Stimulated activated naive B cell treated with anti-CD40 and anti-IgM and Interleukin-4, amounts not matched to agents 10 μg/mL and 1 μg/mL and 100 μg/mL, for 72 hours (primary cell): ENCODE measurements at places on chromosomes 16 and 17.

DNA sequence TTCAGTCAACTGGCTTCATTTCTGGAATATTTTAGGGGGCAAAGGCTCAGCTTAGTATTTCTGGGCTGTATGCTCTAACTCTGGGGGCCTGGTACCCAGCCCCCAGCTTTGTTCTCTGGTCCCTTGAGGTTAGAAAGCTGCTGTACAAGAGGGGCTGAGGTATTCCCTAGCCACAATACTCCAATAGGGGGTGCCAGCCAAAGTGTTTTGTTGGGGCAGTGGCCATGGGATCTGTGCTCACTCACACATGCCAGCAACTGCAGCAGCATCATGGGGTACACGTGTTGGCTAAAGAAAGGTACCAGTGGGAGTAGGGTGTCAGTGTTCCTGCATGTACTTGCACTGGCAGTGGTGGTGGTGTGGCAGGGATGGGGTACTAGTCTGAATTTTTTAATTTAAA lies 257.3 kb downstream of the CA10 start:
- no peak for DNase-seq

DNA sequence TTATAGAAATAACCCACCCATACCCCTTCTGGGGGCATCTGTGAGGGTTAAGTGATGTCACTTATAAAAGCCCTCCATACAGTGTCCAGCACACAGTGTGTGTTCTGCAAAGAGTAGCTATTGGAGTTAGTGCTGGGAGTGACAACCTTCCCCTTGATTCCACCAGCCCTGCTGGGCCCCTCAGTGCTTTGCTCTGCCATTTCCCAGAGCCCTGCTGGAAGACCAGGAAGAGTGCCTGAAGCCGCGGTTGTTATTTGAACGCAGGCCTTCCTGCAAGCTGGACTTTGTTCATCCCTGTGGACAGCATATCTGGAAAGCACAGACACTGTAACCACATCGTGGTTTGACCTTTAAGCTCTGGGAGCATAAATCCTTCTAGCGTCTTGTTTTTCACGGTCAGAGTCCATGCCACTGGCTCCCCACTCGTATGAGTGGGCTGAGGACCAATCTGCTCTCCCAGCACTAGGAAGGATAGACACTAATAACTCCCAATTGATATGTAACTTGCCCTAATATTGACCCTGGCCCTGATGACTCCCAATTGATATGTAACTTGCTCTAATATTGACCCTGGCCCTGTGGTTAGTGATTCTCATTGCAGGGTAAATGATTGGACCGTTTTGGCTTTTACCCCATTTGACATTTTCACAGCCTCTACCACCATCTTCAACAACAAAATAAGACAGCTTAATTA lies 297.1 kb upstream of the MAF start:
- no peak for DNase-seq

GRCh38 chr17:35052780-35053179 lies 10.7 kb downstream of the RFFL start:
- DNase-seq = no peak

DNA sequence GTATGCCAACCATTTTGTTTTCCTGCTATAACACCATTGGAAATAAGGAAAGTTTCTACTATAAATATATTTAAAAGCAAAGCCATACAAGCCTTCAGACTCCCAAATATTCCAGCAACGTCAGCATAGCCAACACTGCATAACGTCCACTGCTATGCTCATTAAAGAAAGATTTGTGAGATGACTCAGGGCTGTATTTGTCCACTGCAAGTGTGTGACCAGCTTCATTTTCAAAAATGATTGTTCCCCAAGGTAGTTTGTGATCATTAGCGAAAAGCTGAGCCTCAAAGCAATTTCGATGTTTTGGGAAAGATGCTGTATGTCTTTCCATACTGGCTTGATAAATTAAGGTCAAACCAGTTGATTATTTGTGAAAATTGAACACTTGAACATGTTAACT lies 14.9 kb upstream of the CCDC182 start:
- no peak for DNase-seq

- DNase-seq = no peak
These were observed 4.4 kb upstream of the ARMC7 start for GRCh38 chr17:75105126-75106080.

DNA sequence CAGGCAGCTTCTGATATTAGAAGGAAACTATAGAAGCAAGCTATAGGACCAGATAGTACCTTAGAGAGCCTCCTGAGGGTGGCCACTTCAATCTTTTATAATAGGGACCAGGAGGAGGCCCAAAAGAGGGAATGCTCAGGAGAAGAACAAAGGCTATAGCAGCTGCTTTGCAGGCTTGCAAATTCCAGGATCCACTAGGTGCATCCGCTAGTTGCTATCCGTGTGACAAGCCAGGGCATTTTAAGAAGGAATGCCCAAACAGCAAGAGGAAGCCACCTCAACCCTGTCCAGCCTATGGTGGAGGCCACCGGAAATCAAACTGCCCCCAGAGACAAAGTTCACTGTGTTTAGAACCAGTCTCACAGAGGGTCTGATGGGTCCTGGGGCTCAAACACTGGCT lies 192.6 kb upstream of the KIF2B start:
- no peak for DNase-seq

GRCh38 chr17:2262135-2262587 lies 41.4 kb downstream of the SMG6 start:
- no peak for DNase-seq

DNA sequence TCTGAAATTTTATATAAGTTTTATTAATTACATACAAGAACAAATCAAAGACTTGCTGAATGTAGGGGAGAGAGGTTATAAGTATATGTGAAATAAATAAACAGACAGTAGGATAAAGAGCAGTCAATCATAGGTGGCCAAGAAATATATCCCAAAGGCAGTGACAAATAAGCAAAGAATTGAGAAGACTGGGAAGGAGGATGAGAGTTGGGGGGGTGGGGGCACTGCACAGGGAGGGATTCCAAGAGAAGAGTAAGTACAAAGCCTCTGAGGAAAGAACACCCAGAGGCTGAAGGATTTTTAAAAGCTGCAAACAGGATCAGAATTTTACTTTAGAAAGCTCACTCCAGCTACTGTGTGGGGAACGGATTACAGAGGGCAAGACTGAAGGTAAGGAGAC lies 2.8 kb downstream of the PELP1 start:
- DNase-seq = no peak

DNA sequence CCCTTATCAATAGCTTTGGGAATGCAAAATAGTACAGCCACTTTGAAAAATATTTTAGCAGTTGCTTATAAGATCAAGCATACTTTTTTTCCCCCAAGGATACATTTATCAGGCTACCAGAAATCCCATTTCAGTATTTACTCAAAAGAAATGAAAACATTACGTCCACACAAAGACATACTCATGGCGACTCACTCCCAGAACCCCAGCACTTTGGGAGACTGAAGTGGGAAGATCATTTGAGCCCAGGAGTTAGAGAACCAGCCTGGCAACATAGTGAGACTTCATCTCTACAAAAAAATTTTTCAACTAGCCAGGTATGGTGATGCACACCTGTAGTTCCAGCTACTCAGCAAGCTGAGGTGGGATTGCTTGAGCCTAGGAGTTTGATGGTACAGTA lies 5.9 kb downstream of the SKA2 start:
- no peak for DNase-seq

DNA sequence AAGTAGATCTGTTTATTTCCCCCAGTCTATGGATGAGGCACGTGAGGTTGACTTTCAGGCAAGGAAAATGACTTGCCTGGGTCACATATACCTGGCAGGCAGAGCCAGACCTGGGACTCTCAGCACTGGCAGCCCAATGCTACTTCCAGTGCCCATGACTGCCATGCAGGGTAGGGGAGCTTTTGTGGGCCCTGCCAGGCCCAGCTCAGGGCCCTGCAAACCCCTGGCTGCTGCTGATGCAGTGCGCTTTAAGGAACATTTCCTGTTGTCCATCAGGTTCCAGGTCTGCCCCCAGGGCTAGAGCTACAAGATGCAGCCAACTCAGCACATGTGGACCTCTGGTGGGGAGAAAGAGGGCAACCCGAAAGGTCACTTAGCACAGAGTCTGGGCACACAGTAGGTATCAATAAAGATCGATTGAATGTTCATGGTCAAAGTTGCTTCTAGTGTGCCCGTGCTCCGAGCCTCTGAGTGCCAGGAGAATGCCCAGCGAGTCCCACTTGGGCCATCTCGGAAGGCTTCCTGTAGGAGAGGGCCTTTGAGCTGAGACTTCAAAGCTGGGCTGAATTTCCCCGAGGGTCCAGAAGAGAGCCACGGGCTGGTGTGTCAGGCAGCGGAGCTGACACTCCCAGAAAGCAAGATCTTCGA lies 513 bp upstream of the TBX21 start:
- DNase-seq = no peak

DNA sequence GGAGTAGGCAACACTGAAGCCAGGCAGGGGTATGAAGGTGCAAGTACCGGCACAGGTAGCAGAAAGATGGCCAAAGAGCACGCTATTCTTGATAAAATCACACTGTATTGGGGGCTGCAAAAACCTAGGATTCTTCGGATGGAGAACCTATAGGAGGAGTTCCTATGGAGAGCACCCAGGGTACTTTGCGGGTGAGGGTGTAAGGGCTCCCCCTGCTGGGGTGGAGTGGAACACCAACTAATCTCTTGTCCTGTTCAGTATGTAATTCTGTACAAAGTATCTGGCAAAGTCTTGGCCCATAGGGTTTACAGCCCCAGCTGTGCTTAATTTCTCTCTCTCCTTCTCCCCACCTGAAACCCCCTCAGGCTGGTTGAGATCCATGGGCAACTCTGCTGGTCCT lies 393.1 kb upstream of the ASIC2 start:
- no peak for DNase-seq

GRCh38 chr16:63712725-63713124 lies 1409.1 kb downstream of the CDH11 start:
- DNase-seq = no peak

DNA sequence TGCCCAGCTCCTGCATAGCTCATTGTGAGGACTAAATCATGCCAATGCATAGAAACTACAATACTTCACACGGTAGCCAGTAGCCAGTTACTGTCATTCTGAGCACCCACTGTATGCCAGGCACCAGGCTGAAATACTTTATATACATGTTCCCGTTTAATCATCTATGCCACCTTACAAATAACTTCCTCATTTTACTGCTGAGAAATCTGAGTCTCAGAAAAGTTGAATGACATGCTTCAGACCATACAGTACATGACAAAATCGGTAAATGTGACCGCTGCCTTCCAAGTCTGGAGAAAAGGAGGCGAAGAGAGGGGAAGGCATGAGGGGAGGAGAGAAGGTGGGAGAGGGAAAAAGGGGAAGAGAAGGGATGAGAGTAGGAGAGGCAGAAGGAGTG lies 9.2 kb upstream of the TLCD3B start:
- no peak for DNase-seq

- DNase-seq = no peak
These were observed 41.3 kb downstream of the UBN1 start for GRCh38 chr16:4888428-4889135.

- DNase-seq = no peak
These were observed 23.7 kb upstream of the RPTOR start for GRCh38 chr17:80520810-80521455.

DNA sequence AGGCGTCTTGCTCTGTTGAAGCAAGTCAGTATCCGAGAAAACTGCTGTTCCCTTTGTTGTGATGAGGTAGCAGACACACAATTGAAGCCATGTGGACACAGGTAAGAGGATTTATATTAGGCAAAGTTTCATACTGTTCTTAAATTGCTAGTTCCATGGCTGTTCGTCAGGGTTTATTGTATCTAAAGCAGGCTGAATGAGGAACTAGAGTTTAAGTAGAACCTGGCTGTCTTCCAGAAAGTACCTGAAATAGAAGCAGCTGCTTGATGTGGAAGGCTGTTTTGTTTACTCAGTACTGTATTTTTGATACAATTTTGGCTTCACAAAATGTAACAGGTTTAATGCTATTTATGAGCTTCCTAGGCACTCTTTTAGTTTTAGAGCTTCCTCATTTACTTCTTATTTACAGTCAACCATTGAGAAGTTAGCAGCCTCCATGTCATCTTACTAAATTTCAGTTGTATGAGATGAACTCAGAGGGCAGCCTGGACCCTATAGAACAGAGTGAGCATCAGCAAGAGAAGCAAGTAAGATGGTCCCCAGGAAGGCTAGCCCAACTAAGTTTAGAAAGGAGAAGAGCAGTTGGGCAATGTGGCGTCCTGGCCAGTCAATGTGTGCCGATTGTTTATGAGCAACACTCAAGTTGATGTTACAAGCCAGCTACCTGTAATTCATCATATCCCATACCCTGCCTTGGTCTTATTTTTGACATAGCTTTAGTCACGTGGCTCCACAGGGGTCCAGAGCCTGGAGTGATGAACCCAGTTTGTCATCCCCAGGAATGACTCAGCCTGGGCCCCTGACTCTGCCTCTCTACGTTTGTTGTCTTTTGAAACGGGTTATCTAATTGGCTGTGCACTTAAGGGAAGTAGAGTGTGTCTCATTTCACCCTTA lies 9.7 kb upstream of the ARL2BP start:
- no peak for DNase-seq

DNA sequence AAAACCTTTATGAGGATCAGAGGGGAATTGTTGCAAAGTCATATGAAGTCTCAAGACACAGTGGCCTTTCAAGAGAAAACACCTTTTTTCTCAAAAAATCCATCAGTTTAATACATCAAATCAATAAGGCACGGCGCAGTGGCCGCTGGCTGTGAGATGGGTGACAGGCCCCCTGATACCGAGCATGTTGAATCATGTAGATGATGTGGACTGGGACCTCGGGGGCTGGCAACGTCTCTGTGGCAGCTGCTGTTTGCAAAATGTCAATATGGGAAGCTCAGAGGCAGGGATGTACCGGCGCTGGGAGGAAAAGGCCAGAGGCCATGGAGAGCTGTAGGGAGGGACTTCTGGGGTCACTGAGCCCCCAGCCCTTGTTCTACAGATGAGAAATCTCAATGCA lies 169.1 kb downstream of the GSG1L start:
- no peak for DNase-seq

DNA sequence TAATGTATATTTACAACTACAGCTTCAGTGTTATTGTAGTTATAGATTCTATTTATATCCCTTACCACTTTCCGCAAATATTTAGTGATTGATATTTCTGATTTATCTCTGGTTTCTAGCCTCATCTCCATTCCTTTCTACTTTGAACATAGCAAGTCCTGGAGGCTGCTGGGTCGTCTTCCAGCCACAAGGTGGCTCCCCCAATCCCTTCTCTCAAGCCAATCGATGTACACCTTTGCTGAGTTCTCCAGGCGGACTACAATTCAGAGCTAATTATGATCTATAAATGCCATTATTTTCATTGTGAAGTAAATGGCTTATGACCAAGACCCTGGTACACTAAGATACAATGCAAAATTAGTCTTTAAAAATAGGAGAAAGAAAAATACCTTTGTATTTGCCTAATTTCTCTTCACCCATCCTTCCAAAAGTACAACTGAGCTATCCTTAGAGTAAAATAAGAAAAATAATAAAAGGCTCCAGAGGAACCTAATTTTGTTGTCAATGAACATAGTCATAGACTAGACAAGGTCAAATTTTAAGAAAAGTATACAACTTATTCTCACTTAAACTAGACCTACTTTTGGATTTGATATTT lies 122.1 kb downstream of the SKAP1 start:
- peak; percentile 34 for DNase-seq

GRCh38 chr17:40799859-40800258 lies at the start of gene KRT28:
Gene KRT28 (minus strand): TSS chr17:40799959. CDS start chr17:40799893, 66 bp downstream.
- DNase-seq = no peak
